ENCODE measurements at places on chromosomes 4 and X. TPM values are rescaled to one million over a fixed set of nuclear protein-coding genes. Genes with fewer than 3 reads are reported as not detected.

The LIN54 gene
- total RNA-seq: 2.0 TPM

- no peak overlapping the region for H3K27ac ChIP-seq
- H3K4me3 ChIP-seq: no peak overlapping the region
- no peaks in the 10 kb centered on the region for H3K36me3 ChIP-seq
- no peak for DNase-seq
- H3K27me3 ChIP-seq: no peaks in the 10 kb centered on the region
Observed at GRCh38 chrX:139828033-139828432, 104.8 kb downstream of the ATP11C start.

GRCh38 chr4:14659286-14659685, 343.0 kb upstream of the CPEB2 start:
- DNase-seq: no peak
- H3K27me3 ChIP-seq: no peaks in the 10 kb centered on the region
- no peak overlapping the region for H3K4me3 ChIP-seq
- no peaks in the 10 kb centered on the region for H3K36me3 ChIP-seq
- H3K4me1 ChIP-seq: no peaks in the 10 kb centered on the region

GRCh38 chrX:47380268-47380667, 9.9 kb downstream of the ZNF157 start:
- DNase-seq: peak; percentile 23
- no peaks in the 10 kb centered on the region for H3K36me3 ChIP-seq
- no peaks in the 10 kb centered on the region for H3K27me3 ChIP-seq

DNA sequence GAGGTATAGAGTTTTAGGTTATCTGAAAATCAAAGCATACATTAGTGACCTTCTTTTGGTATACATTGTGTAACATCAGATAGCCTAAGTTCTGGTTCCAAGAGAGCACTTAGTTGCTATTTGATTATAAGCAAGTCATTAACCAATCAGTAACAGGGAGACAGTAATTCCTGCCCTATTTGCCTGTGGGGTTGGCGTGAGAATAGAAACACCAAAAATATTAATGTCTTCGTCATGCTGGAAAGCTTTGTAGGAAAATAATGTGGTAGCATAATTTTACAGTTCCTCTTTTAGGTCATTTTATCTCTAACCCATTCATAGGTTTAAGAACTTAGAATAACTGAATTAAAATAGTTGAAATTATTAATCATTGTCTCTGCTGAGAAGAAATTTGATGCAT, 37.8 kb downstream of the NPNT start:
- no peaks in the 10 kb centered on the region for H3K27me3 ChIP-seq
- peaks cover 10% of the 10 kb centered on the region for H3K4me1 ChIP-seq
- no peak for DNase-seq
- no peak overlapping the region for H3K4me3 ChIP-seq
- H3K36me3 ChIP-seq: no peaks in the 10 kb centered on the region

DNA sequence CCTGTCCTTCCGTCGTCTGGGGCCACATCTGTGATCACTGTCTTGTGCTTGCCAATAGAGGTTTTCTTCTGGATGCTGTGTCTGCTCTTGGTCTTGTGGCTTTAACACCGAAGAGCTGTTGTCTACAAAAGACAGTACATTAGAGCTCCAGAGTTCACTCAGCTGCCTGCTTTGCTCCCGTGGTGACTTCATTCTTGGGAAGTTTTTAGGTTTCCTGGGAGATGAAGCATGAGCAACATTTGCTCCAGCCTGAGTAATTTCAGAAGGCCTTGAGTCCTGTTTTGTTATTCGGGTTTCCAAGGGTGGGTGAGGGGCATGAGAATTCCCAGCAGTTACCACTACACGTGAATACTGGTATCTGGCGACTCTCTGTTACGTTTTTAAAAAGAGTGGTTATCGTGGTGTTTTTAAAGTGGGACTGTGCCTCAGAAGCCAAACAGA, 189.2 kb downstream of the SHROOM3 start:
- no peaks in the 10 kb centered on the region for H3K36me3 ChIP-seq

- peaks cover 19% of the 10 kb centered on the region for H3K4me1 ChIP-seq
- H3K27ac ChIP-seq: peak overlapping the region; percentile 84
- DNase-seq: no peak
- H3K27me3 ChIP-seq: no peaks in the 10 kb centered on the region
- peak overlapping the region; percentile 97 for H3K4me3 ChIP-seq
Observed at GRCh38 chrX:1592470-1593142, 1.2 kb downstream of the AKAP17A start.

DNA sequence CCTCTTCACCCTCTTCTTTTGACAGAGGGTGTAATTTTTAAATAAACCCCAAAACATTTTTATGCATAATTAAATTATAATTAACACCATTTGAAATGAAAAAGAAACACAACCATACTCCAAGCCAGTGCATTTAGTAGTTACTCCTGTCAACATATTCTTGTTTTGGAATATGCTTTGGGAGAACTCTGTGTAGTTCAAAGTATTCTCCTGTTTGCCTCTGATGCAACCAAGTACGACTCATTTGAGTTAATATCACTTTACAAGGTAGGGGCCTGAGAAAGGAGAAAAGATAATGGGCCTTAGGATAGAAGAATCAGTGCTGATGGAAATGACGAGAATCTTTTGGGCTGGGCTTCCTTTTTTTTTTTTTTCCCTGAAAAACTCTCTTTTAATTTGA, 2.7 kb downstream of the PTPN13 start:
- no peak for DNase-seq
- H3K27ac ChIP-seq: no peak overlapping the region
- no peak overlapping the region for H3K4me3 ChIP-seq
- no peaks in the 10 kb centered on the region for H3K4me1 ChIP-seq

Measured in body of pancreas (tissue), 4 donors.